ENCODE measurements at places on chromosomes 5 and 9.

DNA sequence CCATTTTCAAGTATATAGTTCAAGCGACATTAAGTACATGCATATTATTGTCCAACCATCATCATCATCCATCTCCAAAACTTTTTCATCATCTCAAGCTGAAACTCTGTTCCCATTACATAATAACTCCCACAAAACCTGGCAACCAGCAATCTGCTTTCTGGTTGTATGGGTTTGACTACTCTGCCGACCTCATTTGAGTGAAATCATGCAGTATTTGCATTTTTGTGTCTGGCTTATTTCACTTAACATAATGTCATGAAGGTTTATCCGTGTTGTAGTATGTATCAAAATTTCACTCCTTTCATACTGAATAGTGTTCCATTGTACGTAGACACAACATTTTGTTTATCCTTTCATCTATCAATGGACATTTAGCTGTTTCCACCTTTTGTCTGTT, 74.8 kb downstream of the SGCD start:
- no peak for DNase-seq

DNA sequence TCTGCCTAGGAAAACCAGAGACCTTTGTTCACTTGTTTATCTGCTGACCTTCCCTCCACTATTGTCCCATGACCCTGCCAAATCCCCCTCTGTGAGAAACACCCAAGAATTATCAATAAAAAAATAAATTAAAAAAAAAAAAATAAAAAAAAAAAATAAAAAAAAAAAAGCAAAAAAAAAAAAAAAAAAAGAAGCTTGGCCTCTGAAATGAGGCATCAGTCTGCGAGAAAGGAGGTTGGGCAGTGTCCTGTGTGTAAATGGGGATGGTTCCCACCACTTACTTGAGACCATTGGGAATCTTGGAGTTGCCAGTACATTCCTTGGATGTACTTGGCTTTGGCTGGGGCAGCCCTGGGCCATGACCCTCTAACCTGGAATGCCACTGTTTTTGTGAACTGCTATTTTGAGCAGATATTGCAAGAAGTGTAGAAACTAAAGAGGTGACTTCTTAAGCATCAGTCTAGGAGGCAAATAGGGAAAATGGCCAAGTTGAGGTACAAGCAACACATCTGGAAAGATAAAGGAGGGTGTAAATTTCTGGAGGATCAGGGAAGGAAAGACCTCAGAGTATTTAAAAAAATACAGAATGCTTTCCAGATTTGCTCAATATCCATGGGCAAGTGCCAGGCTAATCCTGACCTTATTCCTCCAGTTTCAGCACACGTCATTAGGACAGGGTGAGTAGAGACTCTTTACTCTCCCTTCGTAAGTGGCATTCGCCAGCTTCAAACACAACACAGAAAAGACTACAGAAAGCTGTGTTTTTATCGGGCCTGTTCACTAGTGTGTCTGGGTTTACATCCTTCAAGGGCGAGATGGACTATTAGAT, 58.1 kb downstream of the HSPA4 start:
- no peak for DNase-seq

- no peak for DNase-seq
Observed at GRCh38 chr5:103889500-103890209, 327.1 kb upstream of the NUDT12 start.

- DNase-seq: no peak
Observed at GRCh38 chr5:54175-54730, 37.7 kb upstream of the PLEKHG4B start.

- no peak for DNase-seq
Observed at GRCh38 chr5:59260200-59260599, 633.3 kb downstream of the PDE4D start.

GRCh38 chr9:122642226-122642625, 15.2 kb downstream of the OR1B1 start:
- no peak for DNase-seq

DNA sequence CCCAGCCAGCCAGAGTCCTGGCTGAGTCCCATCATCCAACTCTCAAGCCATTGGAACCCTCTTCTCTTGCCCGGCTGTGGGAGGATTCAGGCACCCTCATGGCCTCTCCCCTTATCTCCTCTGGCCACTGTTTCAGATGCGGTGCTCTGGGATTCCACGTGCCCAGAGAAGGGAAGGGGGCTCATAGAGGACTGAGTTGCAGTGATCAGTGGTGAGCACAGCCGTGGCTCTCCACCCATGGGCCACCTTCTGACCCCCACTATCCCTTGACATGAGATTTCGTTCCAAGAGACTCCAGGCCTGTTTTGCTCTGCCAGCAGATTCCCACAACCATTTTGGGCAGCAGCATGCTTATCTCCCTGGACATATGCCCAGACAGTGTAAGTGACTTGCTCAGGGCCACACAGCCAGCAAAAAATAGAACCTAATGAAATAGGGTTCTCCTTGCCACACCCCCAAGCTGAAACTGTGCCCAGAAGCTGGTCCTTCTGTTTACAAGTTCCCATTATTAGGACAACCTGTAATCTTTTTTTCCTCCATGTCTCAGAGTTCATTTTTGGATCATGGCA, 2.7 kb downstream of the GPX3 start:
- no peak for DNase-seq

GRCh38 chr5:73199671-73200070, 26.7 kb downstream of the TMEM174 start:
- DNase-seq: peak; percentile 32

DNA sequence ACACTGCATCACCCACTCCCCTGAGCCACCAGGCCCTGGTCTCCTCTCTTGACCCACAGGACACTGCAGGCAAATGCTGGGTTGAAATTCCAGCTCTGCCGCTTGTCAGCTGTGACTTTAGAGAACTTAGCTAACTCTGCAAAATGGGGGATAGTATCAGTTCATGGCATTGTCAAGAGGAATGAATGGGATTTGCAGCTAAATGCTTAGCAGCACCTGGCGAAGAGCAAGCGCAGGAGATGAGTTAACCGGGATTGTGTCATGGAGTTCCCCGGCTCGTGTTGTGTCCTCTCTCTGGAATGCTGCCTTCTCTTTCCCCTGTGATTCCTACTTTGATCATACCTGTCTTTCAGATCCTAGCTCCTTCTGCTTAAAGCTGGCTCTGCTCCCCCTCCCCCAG, 67.1 kb downstream of the DAB2IP start:
- DNase-seq: no peak

All from fibroblast of skin of scalp (primary cell).